ENCODE measurements at places on chromosomes 11 and 22. TPM values are rescaled to one million over a fixed set of nuclear protein-coding genes. Genes with fewer than 3 reads are reported as not detected.

The TNNI2 gene
- not detected for total RNA-seq

The C22orf15 gene
- 2.1 TPM for total RNA-seq

The CFAP300 gene
- 6.7 TPM for total RNA-seq

The ARHGAP20 gene
- 27.2 TPM for total RNA-seq
